ENCODE measurements at places on chromosomes 1 and 21. TPM values are rescaled to one million over a fixed set of nuclear protein-coding genes. Genes with fewer than 3 reads are reported as not detected.
A peak's percentile ranks its signal among the peaks of the same experiment; 100 is the strongest.

GRCh38 chr1:41073971-41074370, 52.4 kb upstream of the SLFNL1 start:
- H3K4me1 ChIP-seq: 0 out of 2 replicates have a peak, but pooled peaks cover 4% of the 10 kb centered on the region
- peak; percentile 45 for DNase-seq
- no peak overlapping the region for H3K27ac ChIP-seq
- H3K36me3 ChIP-seq: 0 out of 2 replicates have a peak, but pooled peaks cover 2% of the 10 kb centered on the region
- H3K27me3 ChIP-seq: no peaks in the 10 kb centered on the region

GRCh38 chr21:34534522-34534921, 22.5 kb upstream of the KCNE1 start:
- DNase-seq: no peak
- H3K27me3 ChIP-seq: no peaks in the 10 kb centered on the region
- no peaks in the 10 kb centered on the region for H3K36me3 ChIP-seq
- H3K27ac ChIP-seq: no peak overlapping the region

Gene DIRAS3
- total RNA-seq: not detected

GRCh38 chr1:96096613-96097321, 624.8 kb upstream of the PTBP2 start:
- H3K4me1 ChIP-seq: no peaks in the 10 kb centered on the region
- no peaks in the 10 kb centered on the region for H3K36me3 ChIP-seq
- DNase-seq: no peak

DNA sequence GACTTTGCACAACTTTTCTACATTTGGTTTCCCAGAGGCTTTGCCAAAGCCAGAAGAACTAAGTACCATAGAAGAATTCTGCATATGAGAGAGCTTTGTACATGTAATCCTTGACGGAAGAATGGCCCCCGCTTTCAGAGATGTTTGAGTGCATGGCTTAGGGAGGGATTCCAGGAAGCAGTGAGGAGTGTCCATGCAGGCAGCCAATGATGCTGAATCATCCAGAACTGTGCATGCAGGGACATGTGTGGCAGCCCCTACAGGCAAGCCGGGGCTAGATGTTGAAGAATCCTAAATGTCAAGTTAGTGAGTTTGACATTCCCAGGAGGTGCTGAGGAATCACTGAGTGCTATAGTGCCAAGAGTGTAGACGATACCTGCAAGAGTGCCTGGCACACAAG, 9.9 kb upstream of the HAO2 start:
- peaks cover 23% of the 10 kb centered on the region for H3K27me3 ChIP-seq
- no peak for DNase-seq
- H3K27ac ChIP-seq: no peak overlapping the region
- no peaks in the 10 kb centered on the region for H3K36me3 ChIP-seq

GRCh38 chr1:176543360-176544129, 80.6 kb downstream of the PAPPA2 start:
- no peaks in the 10 kb centered on the region for H3K27me3 ChIP-seq
- no peaks in the 10 kb centered on the region for H3K4me1 ChIP-seq
- no peak overlapping the region for H3K4me3 ChIP-seq
- DNase-seq: no peak
- H3K27ac ChIP-seq: no peak overlapping the region

Gene HMGCS2
- not detected for total RNA-seq

Gene FAM131C
- 9.8 TPM for total RNA-seq

DNA sequence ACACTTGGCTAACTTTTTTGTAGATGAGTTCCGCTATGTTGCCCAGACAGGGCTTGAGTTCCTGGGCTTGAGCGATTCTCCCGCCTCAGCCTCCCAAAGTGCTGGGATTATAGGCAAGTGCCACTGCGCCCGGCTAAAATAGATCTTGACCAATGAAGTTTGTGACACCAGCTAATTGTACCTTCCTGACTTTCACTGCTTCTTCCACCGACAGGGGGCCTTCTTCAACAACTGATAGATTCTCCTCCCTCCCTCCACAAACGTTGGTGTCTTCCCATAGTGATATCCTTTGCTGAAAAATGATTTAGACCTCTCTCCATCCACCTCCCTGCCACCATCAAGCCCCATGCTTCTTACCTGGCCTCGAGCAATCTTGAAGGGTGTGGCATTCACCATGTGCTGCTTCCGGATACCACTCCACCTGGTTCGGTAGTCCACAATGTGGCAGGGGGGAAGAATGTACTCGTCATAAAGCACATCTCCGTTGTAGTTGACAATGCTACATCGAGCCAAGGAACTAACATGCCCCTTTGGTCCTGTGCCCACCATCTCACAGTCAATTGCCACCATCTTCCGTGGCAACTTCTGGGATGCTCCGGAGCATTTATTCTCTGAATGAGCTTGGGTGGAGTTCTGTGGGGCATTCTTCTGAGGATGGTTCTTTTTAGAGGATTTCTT, 1.6 kb upstream of the METTL25B start:
- H3K4me1 ChIP-seq: peaks cover 27% of the 10 kb centered on the region
- H3K27me3 ChIP-seq: no peaks in the 10 kb centered on the region
- peak overlapping the region; percentile 62 for H3K27ac ChIP-seq
- peak overlapping the region; percentile 98 for H3K4me3 ChIP-seq
- H3K36me3 ChIP-seq: peaks cover 32% of the 10 kb centered on the region

GRCh38 chr21:31673321-31673912, 13.9 kb downstream of the SOD1 start:
- no peak overlapping the region for H3K4me3 ChIP-seq
- H3K4me1 ChIP-seq: no peaks in the 10 kb centered on the region
- no peak overlapping the region for H3K27ac ChIP-seq

DNA sequence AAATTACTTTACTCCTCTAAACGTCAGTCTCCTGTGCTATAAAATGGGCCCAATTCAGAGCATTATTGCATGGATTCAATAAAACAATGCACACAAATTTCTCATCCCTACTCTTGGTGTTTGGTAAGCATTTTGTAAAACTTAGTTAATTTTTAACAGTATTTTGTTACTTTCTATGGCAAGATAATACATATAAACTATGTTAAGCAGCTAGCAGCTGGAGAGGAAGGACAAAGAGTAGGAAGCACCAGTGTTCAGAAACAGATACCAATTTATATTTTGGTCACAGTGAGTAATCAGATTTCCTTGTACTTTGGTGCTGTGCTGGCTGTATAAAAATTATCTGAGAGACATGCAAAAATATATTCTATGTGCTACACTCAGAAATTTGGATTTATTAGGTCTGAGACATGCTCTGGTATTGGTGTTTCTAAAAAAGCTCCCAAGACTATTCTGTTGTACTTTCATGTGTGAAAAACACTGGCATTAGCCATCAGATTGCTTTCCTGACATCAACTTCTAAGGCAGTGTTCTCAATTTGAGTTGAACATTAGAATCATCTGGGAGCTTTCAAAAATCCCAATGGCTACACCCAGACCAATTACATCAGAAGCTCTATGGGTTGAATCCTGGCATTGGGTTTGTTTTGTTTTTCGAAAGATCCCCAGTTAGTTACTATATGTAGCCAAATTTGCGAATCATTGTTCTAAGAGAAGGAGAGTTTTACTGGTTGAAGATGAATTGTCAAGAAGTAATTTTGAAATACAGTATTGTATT, 100.3 kb upstream of the C1orf87 start:
- no peak overlapping the region for H3K4me3 ChIP-seq
- H3K27ac ChIP-seq: no peak overlapping the region
- no peak for DNase-seq
- no peaks in the 10 kb centered on the region for H3K27me3 ChIP-seq
- no peaks in the 10 kb centered on the region for H3K36me3 ChIP-seq

DNA sequence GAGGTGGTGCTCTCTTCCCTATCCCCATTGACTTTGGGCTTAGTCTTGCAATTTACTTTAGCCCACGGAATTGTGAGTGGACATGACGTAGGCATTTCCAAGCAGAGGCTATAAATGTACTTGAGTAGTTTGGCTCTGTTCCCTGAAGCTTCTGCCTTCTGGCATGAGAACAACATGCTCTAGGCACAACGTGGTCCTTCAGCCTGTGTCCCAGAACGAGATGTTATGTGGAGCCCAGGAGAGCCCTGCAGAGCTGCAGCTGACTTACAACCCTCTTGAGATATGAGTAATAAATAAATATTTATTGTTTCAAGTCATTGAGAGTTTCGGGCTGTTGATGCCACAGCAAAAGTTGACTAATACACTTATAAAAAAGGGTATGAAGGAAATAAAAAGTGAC, 105.2 kb upstream of the HMGB4 start:
- H3K4me1 ChIP-seq: no peaks in the 10 kb centered on the region
- no peak overlapping the region for H3K4me3 ChIP-seq
- no peaks in the 10 kb centered on the region for H3K36me3 ChIP-seq
- DNase-seq: no peak
- no peak overlapping the region for H3K27ac ChIP-seq
- no peaks in the 10 kb centered on the region for H3K27me3 ChIP-seq

Gene MIXL1
- not detected for total RNA-seq

DNA sequence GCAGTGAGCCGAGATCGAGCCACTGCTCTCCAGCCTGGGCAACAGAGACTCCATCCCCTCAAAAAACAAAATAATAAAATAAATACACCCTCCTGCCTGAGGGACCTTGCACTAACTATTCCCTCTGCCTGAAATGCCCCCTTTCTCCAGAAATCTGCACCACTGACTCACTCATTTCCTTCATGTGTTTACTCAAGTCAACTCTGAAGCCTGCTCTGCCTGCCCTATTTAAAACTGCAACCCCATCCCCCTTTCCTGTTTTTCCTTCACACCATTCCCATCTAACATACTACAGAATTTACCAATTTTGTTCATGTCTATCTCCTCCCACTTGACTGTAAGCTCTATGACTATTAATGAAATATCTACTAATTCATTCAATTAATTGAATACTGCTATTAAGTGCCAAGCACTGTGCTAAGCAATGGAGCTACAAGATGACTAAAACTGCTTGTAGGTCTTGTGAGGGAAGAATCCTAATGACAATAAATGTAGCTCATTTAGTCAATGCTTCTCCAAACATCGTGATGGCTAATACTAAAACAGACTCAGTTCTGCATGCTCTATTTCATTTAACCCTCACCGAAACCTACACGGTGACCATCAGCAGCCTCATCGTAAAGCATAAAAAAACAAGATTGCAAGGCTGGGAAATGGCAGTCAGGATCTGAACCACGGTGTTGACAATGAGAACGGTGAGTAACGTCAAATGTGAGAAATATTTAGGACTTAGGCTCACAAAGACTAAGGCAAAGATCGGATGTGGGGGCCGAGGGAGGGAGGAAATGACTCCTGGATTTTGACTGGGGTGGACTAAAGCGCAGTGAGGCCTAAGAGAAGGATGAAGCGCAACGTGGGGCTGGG, 749 bp upstream of the TMEM39B start:
- peak overlapping the region; percentile 81 for H3K27ac ChIP-seq
- peaks cover 6% of the 10 kb centered on the region for H3K36me3 ChIP-seq
- H3K4me3 ChIP-seq: peak overlapping the region; percentile 95
- H3K27me3 ChIP-seq: no peaks in the 10 kb centered on the region

Gene VWA5B1
- total RNA-seq: not detected

DNA sequence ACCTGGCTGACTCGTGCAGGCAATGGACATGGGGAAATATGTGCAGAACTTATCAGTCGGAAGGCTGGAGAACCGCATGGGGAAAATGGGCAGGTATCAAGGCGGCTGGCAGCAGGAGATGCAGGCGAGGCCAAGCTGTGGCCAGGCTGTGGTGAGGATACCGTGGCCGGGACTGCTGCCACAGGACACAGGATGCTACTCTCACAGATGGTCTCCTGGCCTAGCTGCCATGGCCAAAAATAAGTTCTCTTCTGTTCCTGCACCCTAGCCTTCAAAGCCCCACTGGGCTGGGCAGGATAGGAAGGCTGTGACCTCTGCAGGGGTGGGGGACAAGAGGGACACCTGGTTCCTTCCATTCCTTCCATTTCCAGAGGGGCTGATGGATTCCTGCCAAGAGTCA, 26.4 kb downstream of the TEX35 start:
- DNase-seq: no peak
- H3K4me1 ChIP-seq: peaks cover 68% of the 10 kb centered on the region
- peak overlapping the region; percentile 99 for H3K27ac ChIP-seq
- H3K4me3 ChIP-seq: peak overlapping the region; percentile 55
- no peaks in the 10 kb centered on the region for H3K36me3 ChIP-seq

DNA sequence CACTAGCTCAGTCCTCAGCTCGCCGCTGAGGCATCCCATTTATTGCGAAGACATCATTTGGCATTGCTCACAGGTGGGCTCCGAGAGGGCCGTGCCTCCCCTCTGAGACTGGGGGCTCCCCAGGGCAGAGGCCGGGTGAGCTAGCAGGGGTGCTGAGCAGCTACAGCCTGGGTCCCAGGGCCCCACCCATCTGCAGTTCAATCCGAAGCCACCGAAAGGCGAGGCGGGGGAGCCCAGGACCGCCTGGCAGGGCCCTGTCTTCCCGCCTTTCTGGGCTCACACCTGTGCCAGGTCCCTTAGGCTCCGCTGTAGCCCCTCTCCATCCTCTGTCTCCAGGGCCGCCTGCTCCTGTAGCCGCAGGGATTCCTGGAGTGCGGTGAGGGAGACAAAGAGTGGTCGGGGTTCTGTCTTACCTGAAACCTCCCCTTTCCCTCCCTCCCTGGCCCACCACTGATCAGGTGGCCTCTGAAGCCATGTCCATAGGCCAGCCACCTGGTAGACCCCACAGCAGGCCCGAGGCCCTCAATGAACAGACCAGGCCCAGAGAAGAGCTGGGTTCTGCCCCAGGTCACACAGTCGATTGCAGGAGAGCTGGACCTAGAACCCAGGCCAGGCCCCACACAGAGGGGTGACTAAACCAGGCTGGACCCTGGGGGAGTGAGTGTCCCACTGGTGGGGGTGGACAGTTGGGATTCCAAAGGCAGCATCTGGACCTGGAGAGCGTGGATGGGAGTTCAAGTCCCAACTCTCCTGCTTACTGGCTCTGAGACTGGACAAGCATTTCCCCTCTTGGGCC, 18.1 kb upstream of the NBPF1 start:
- no peak for DNase-seq
- H3K4me1 ChIP-seq: no peaks in the 10 kb centered on the region
- H3K27ac ChIP-seq: no peak overlapping the region
- H3K27me3 ChIP-seq: no peaks in the 10 kb centered on the region
- H3K36me3 ChIP-seq: peaks cover 40% of the 10 kb centered on the region

DNA sequence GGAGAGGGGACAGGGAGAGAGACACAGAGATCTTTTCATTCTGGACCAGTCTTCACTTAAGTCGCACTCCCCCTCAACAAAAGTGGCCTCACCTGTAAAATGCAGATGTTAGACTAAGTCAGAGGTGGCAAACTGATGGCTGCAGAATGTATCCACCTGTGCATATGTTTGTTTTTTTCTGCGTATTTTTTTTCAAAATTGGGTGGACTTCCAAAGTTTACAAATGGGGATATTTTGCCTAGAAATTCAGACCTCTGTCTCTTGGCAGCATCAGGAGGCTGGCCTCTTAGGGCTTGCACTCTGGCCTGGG, 525.0 kb downstream of the MATN1 start:
- no peak overlapping the region for H3K27ac ChIP-seq
- no peak overlapping the region for H3K4me3 ChIP-seq
- DNase-seq: no peak
- H3K27me3 ChIP-seq: peaks cover 20% of the 10 kb centered on the region
- H3K4me1 ChIP-seq: no peaks in the 10 kb centered on the region

Gene KRTAP19-5
- not detected for total RNA-seq

GRCh38 chr1:162475089-162475488, 22.5 kb upstream of the UHMK1 start:
- no peak overlapping the region for H3K4me3 ChIP-seq
- DNase-seq: no peak
- no peaks in the 10 kb centered on the region for H3K27me3 ChIP-seq

Gene LAMB3
- 650 TPM for total RNA-seq

- H3K27me3 ChIP-seq: no peaks in the 10 kb centered on the region
- H3K27ac ChIP-seq: no peak overlapping the region
- DNase-seq: no peak
- no peaks in the 10 kb centered on the region for H3K36me3 ChIP-seq
- H3K4me1 ChIP-seq: peaks cover 15% of the 10 kb centered on the region
- H3K4me3 ChIP-seq: no peak overlapping the region
These were observed 63.7 kb downstream of the TENT5C start for GRCh38 chr1:117669572-117669971.

All from PC-3 (cell line).